Islet precursor cell (in vitro differentiated cells): ENCODE measurements at places on chromosomes 6 and 20.

DNA sequence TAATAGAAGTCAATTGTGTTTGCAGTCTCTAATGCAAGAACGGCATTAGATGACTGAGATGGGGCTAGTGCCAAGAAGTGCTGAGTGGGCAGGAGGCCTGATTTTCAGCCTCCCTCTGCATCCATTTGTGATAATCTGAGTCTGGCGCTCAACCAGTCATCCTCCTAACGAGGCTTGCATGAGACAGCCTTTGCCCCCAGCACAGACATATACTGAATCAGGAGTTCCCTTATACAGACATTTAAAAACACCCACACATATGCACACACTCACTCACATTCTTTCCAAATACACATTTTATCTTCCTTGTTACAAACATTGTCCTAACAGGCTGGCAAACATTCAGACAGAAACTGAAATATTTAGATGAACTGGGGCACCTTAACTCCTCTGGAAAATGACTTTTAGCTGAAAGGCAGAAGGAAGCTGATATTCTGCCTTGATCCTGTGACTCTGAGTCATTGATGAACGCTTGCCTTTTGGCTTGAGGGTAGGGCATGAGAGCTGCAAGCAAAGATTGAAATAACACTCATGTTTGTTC, 562.3 kb downstream of the DHX35 start:
- DNase-seq = no peak

GRCh38 chr6:145309842-145310535, 425.3 kb downstream of the EPM2A start:
- no peak for DNase-seq

DNA sequence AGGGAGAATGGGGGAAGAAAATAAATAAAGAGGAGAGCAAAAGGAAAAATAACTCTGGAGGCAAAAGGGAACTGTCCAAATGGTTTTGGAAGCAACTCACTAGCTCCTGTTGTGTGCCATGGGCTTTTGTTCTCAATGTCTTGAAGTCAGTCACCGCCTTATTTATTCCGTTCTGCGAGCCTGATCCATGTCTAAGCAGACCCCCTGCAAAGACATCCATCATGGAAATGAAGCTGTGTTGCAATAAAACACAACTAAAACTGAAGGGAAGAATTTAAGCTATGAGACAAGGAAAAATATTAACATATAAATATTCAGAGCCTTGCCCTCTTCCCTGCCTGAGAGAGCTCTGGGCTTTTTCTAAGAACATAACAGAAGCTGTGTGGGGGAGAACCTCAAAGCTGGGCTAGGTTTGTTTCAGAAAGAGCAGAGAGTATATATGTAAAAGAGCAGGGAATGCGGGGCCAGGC, 373.2 kb upstream of the CNR1 start:
- DNase-seq = no peak

DNA sequence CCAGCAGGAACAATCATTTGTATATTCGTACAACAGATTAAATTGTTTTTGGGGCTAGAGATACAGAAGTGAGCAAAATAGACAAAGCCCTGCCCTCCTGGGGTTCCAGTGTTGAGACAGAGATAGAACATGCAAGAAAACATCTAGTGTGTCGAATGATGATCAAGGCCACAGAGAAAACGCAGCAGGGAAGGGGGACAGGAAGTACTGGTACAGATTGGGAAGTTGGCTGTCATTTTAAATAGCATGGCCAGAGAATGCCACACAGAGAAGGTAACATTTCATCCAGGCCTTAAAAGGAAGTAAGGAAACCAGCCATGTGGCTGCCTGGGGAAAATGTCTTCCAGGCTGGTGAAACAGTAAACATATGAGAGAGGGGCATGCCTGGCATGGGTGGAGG, 202.6 kb upstream of the MYLIP start:
- DNase-seq = no peak

GRCh38 chr6:139242457-139243240, 49.1 kb downstream of the TXLNB start:
- DNase-seq = no peak

- no peak for DNase-seq
Observed at GRCh38 chr6:90559931-90560330, 26.9 kb downstream of the MAP3K7 start.

DNA sequence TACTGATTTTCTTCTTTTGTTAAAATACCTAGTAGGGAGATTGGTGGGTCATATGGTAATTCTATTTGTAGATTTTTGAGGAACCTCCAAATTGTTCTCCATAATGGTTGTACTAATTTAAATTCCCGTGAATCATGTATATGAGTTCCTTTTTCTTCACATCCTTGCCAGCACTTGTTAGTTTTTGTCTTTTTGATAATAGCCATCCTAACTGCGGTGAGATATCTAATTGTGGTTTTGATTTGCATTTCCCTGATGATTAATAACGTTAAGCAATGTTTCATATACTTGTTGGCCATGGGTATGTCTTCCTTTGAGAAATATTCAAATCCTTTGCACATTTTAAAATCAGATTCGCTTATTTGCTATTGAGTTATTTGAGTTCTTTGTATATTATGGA, 110.9 kb downstream of the JAG1 start:
- DNase-seq = no peak

DNA sequence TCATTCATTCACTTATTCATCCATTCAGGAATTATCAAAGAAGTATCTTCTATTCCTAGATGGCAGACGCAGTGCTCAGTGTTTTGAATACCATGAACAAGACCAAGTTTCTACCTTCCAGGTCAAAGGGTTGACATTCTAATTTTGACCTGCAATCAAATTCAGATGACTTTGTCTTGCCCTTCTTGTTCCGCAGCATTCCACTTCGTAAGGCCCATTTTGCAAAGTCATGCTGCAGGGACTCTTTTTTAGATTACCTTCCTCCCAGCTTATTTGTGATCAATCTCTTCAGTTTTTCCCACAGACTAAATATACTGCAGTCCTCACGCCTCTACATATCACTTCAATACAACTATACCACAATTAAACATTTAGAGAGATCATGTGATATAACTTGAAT, 7.1 kb upstream of the TAAR1 start:
- DNase-seq = peak; percentile 61

DNA sequence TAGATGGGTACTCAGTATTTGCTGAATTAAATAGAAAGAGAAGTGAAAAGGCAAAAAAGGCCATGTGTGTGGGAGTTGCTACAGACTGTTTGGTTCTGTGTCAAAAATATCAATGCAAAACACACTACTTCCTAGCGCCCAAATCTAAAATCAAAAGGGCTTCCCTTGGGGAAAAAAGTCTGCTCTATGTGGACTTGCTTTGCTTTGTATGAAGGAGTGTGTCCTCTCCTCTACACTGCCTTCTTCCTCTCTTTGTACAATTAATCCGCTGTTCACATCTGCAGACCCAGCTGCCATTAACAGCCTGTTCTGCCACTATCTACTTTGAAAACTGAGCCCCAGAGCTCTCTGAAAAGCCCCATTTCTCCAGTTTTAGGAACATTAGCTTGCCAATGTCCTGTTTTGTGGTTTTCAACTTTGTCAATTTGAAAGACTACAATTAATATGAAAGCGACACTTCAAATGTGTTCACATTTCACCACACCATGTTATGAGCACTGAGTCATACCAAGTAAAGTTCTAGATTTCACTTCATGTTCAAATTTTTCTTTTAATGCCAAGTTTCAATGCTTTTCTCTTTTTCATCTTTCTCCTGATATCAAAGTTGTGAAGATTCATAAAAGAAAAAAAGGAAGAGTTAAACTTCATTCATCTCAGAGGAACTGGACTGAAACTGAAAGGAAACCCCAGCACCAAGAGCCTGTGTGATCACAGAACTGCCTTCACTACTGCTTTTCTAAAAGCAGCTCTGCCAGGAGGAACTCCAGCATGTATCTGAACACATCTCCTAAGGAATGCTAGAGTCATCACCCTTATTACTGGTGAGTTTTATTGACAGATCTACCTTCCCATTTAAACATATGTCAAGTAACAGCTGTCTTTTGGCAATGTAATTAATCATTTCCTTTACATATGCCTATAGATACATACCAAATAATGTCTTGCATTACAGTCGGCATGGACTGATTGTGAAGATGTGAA, 102.6 kb downstream of the KIF13A start:
- DNase-seq = no peak

GRCh38 chr20:20373091-20373571, 5.2 kb downstream of the INSM1 start:
- DNase-seq = peak; percentile 88

GRCh38 chr6:71706523-71706922, 179.8 kb upstream of the RIMS1 start:
- no peak for DNase-seq

GRCh38 chr6:54700158-54700557, 146.4 kb upstream of the FAM83B start:
- no peak for DNase-seq

DNA sequence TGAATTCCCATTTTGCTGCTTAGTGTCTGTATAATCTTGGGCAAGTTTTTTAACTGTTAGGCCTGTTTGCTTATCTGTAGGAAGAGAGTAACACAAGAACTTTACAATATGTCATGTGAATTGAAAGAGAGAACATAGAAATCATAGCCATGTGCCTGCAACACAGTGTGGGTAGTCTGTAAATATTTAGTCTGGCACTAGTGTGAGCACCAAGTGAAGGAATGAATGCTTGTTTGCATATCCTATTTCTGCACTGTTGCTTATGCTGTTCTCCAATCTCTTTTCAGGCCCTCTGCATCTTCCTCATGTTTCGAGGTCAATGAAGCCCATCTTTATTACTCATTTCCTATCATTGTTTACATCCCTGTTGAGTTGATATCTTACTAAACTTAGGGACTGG, 49.2 kb downstream of the CBFA2T2 start:
- no peak for DNase-seq

GRCh38 chr20:62344782-62345181, 22.3 kb downstream of the LAMA5 start:
- no peak for DNase-seq

DNA sequence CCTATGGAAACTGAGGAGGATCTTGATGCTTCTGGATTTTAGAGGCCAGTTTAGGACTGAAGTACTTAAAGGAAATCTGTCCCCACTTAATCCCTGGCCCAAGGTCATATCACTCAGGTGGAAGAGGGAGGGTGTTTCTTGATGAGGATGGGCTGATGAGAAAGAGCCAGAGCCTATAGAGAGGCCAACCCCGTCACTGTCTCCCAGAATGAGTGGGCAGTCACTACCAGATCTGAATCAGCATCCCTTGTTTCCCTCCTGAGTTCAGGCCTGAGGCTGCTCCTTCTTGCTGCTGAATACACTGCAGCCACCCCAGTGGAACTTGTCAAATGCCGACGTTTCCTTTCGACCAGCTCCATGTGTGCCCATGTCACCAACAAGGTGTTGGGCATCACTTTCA, 14.8 kb downstream of the ARMC12 start:
- no peak for DNase-seq

DNA sequence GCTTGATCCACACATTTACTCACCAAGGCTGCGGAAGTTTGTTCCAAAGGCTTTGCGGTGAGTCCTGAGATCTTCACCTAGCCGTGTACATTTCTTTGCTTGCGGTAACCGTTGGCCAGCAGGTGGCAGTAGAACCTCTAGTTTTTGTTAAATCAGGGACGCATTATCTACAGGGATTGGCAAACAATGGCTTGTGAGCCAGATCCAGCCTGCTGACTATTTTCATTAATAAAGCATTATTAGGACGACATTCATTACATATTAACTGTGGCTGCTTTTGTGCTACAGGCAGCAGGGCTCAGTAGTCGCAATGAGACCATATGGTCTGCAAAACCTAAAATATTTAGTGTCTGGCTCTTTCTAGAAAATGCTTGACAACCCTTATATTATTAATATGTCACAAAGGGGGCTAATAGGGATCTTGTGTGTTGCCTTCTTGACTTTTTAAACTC, 174.1 kb downstream of the DOK5 start:
- peak; percentile 90 for DNase-seq

GRCh38 chr20:52103335-52103912, 88.2 kb downstream of the ZFP64 start:
- DNase-seq = peak; percentile 63

- no peak for DNase-seq
Observed at GRCh38 chr6:157558487-157559200, 177.7 kb downstream of the ZDHHC14 start.

- DNase-seq = no peak
Observed at GRCh38 chr20:37291724-37292126, 2.3 kb downstream of the MANBAL start.

- DNase-seq = peak; percentile 37
Observed at GRCh38 chr20:61454053-61454452, 202.0 kb downstream of the CDH4 start.

DNA sequence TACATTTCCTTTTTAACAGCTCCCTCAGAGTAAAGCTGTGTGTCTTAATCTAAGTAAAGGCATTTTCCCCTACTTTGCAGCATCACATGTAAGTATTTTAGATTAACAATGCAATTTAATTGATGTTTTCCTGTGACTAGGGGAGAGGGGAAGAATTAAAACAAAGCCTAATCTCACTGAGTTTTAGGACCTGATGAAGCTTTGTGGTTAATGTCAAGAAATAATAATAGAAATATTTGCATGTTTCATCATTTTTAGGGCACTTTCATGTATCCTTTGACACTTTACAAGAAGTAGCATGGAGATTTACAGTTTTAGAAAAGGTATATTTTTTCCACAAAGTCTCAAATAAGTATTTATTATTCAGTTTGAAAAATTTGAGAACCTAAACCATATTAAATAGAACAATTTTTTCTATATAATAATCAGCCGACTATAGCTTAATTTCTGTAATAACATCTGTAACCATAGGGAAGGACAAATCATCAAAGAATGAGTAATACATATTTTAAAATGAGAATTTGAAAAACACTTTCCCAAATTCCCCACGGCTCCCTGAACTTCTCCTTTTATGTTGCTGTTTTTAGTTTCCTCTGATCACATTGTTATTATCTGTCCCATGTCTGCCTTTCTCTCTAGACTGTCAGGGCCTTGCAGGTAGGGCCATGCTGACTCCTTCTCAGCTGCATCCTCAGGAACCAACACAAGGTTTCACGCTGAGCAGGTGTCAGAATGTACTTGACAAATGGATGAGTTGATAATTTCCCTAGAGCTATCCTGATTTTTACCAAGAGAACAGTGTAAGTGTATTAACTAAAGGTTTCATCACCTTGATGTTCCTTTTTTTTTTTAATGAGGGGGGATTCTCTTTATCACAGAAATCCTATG, 338.1 kb downstream of the SYNE1 start:
- no peak for DNase-seq

DNA sequence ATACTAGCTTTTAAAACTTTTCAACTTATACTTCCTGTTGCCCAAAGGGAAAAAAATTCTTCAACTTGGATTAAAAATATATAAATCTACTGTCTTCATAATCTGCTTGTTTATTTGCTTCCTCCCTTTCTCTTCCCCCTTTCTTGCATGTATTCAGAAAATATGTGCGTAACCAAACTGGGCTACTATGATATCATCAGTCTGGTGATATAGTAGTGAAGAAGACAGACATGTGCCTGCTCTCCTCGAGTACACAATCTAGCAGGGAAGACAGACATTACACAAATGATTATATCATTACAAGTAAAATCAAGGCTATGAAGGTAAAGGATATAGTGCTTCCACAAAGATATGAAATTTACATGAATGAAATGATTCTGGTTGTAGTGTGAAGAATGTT, 31.0 kb downstream of the IBTK start:
- DNase-seq = no peak

- DNase-seq = no peak
Observed at GRCh38 chr6:166343150-166343487, 774 bp upstream of the SFT2D1 start.

- DNase-seq = peak; percentile 89
Observed at GRCh38 chr6:22320750-22321149, 23.9 kb upstream of the PRL start.
